ENCODE measurements at places on chromosomes 3 and 15.

DNA sequence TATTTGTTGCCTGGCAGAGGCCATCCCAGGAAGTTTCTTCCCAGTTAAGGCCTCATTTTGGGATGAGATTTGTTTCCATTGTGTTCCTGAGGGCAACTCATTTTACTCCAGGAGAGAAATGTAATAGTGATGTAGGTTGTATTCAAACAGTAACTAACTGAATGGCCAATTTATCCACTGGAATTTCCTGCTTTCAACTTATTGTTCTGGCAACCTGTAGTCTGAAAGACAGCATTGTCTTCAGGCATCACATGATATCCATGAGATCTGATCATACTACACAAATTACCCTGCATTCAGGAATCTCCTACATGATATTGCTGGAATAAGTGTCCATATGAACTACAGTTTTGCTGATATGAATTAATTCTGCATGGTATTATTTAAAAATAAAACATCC, 79.5 kb upstream of the FGF7 start:
- no peak for DNase-seq

DNA sequence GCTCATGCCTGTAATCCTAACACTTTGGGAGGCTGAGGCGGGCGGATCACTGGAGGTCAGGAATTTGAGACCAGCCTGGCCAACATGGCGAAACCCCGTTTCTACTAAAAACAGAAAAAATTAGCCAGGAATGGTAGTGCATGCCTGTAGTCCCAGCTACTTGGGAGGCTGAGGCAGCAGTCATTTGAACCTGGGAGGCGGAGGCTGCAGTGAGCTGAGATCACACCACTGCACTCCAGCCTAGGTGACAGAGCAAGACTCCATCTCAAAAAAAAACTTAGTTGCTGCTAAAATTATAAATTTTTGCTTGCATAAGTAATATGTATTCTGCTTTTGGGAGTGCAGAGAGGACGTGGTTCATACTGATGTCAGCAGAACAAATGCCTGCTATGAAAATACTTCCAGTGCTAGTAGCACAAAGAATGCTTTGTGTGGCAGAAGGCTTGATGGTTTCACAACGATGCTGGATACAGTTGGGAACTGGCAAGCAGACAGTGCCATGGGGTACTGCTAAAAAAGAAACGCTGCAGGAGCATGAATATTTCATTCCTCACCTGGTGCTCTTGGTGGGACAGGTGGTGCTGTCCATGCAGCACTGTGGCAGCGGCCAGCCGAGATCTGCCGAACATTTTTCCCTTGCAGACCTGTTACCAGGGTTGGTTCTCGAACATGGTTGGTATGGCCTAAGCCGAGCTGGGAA, 31.1 kb downstream of the FBXL22 start:
- DNase-seq, result no peak

DNA sequence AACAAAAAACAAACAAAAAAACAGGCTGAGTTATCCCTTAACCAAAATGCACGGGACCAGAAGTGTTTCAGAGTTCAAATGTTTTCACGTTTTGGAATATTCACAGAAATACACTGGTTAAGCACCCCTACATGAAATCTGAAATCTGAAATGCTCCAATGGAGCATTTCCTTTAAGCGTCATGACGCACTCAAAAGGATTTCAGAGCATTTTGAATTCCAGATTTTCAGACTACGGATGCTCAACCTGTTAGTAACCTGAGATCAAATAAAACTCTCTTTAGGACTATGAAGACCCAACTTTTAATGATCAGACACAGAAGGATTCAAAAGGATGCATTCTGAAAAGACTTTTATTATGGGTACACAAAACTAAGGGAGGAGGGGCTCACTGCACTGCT, 9.6 kb downstream of the CLPX start:
- no peak for DNase-seq

DNA sequence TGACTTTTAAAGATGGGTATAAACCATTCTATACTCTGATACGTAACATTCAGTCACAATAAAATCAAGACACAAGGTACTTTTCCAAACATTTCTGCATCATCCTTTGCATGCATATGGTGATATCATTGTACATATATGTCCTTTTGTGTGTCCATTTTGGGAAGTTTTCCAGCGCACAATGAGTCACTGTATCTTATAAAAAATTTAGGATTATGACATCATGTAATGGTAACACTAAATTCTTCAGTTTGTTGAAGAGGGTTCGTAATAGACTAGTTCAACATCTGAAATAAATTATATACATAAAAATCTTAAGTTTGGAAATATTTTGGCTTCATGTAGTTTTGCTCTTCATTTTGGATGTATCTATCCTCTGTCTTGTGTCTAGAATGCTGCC, 480.9 kb downstream of the ROBO1 start:
- DNase-seq, result no peak

GRCh38 chr3:140296796-140297352, 361.9 kb downstream of the CLSTN2 start:
- no peak for DNase-seq

DNA sequence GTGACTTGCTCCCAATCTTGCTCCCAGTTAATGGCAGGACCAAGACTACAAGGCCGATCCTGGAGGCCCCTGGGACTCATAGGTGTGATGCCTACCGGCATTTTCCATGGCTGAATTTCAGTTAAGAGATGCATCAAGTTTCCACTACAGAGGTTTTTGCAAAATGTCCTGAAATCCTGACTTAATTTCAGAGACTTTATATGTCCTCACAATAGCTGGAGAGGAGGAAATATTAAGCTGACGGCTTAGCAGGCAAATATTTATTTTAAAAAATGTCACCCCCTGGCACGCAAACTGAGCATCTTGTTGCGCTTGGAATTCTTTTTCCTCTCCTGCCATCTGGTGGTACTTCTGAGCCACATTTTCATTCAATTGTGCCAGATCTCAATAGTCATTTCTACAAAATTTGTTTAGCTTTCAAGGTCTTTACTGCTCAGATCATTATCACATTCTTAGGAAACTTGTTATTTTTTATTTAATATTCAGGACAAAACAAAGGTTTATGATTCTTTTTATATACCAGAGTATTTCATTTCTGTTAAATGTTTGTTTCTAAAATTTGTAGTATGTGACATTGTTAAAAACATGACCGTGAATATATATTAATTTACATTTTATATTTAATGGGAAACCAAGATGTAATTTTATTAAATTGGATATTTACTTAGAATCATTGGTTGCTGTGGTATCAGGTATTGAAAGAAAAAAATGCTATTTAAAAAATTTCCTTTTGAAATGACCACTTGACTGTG, 189.2 kb upstream of the THRB start:
- DNase-seq, result no peak

DNA sequence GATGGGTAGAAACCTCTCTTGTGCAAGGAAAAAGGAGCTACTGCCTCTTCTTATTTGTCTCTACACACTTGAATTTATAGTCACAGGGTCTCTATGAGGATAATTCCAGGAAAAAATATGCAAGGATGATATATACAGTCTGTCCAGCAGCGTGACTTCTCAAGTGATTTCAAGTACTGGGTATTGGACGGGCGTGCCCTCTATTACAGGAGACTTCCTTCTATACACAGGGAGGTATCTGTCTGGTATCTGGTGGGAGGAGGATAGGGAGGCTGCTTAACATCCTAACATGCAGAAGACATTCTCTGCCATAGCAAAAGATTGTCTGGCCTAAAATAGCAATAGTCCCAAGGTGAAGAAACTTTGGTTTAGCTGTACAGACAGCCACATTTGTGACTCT, 146.1 kb downstream of the TPRG1 start:
- no peak for DNase-seq

DNA sequence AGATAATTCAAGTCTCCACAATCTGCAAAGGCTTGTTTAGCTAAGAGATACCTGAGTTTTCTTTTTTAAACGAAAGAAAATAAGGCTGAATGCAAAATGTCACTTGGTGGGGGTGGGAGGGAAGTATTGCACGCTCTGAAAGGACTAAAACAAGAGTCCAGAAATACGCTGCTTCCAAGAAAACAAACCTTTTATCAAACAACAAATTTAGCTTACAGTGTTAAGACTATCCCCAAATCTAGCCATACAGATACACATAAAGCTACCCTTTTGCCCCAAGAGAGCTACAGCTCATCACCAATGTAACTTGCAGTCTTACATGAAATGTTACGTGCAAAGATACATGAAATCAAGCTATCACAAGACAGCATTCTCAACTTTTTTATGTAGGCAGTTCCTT, 522.5 kb downstream of the FOXP1 start:
- DNase-seq, result no peak

DNA sequence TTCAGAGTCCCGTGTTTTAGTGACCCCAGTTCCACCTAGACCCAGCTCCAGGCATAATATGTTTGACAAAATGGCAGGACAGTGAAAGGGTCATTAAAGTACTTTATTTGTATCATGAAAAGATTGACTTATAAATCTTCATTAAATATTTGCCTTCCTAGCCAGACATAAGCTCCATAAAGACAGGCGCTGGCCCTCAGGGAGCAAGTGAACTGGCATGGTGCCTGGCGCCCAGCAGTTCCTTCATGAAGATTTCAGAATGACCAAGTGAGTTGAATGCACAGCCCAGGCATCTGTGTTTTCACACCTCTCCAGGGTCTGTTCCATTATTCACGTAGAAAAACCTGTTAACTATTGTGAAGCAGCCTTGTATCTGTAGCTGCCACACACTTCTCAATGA, 166.2 kb downstream of the GAP43 start:
- DNase-seq, result no peak

- DNase-seq, result no peak
Observed at GRCh38 chr15:81209635-81210034, 13.0 kb downstream of the IL16 start.

- no peak for DNase-seq
Observed at GRCh38 chr3:54668236-54668635, 259.6 kb downstream of the LRTM1 start.

- no peak for DNase-seq
Observed at GRCh38 chr3:45205126-45205525, 21.0 kb downstream of the TMEM158 start.

DNA sequence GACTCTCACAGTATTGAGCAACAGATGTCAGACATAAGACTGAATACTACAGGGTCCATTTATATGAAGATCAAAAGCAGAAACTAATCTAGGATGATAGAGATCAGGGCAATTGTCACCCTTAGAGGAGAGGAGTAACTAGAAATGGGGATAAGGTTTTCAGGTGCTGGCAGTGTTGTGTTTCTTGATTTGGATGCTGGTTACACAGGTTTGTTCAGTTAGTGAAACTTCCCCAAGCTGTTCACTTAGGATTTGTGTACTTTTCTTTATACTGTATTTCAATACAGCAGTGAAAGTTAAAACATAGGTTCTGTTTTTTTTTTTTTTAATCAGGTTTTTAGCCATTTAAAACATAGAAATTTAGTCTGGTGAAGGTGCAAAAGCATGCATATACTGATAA, 39.1 kb upstream of the CMTM7 start:
- DNase-seq, result no peak

GRCh38 chr3:65030014-65030627, 342.3 kb upstream of the ADAMTS9 start:
- no peak for DNase-seq

DNA sequence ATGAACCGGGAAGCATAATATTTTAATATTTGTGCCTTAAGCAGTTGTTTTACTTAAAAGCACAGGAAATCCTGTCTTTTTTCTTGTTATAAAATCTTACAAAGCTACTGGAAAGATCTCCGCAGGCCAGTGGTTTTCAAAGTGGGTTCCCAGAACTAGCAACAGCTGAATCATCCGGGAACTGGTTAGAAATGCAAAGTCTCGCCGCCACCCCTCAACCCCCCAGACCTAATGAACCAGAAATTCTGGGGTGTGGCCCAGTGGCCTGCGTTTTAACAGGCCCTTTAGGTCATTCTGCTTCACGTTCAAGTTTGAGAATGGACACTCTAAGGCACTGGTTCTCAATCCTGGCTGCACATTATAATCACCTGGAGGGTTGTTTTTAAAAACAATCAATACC, 74.7 kb downstream of the PDZRN3 start:
- no peak for DNase-seq

GRCh38 chr15:98906712-98907083, 100.9 kb downstream of the PGPEP1L start:
- DNase-seq, result no peak

DNA sequence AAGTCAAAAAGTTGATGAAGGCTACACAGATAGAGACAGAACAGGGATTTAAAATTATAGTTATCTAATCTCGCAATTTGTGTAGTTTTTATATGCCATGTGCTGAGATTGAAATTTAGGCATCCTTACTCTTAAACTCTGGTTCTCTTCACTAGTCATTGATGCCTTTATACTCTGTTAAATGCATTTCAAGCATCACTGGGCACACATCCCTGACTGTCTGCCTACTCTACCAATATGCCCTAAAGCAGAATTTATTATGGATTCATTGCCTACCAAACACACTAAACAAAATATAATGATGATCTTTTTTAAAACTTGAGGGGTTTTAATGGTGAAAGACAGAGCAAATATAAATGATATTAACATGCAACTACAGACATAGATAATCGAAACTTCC, 10.3 kb upstream of the ALCAM start:
- no peak for DNase-seq

- DNase-seq, result no peak
Observed at GRCh38 chr3:179833294-179833693, 180.5 kb downstream of the USP13 start.

GRCh38 chr3:53803124-53803815, 42.9 kb downstream of the CHDH start:
- DNase-seq, result no peak

DNA sequence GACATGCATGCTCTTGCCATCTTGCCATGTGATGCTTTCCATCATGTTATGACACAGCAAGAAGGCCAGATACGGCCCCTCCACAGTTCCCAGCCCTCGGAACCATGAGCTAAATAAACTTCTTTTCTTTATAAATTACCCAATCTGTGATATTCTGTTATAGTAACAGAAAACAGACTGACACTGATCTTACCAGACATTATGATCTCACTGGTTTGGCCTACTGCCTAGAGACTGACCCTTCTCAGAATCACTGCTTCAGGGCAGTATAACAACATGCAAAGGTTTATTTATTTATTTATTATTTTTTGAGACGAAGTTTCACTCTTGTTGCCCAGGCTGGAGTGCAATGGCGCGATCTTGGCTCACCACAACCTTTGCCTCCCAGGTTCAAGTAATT, 14.0 kb downstream of the ZNF619 start:
- no peak for DNase-seq

DNA sequence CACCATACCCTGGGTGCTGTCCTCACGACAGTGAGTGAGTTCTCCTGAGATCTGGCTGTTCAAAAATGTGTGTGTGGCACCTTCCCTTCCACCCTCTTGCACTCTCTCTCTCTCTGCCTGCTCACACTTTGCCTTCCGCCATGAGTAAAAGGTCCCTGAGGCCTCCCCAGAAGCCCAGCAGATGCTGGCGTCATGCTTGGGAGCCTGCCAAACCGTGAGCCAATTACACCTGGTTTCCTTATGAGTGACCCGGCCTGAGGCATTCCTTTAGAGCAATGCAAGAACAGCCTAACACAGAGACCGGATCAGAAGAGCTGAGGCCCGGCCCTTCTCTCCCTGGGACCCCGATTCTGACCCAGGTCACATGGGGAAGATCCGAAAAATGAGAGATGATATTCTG, 15.4 kb downstream of the TMEM44 start:
- no peak for DNase-seq
